ENCODE measurements at places on chromosomes 6 and 20.

DNA sequence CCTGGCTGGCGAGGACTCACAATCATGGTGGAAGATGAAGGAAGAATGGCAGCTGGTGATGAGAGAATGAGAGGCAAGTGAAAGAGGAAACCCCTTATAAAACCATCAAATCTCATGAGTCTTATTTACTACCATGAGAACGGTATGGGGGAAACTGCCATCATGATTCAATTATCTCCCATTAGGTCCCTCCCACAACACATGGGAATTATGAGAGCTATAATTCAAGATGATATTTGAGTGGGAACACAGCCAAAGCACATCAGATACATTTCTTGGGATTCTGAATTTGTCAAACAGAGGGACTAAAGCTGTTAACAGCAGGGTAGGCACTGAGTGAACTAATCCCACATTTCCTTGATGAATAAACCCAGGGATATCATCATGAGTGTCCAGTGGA, 116.2 kb upstream of the PLCB4 start:
- no peak for DNase-seq

DNA sequence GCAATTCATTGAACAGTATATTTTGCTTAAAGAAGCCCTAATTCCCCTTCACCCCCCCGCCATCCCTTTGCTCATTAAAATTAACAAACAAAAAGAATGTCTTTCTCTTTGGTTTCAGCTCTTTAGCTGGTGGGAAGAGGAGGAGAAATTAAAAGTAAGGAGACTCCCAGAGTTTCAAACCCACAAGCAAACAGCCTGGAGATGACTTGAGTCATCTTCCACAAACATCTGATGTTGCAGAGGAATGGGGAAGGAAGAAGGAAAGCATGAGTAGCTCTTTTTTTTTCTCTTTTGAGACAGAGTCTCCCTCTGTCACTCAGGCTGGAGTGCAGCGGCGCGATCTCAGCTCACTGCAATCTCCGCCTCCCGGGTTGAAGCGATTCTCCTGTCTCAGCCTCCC, 189.6 kb downstream of the ADAT2 start:
- DNase-seq, result no peak

DNA sequence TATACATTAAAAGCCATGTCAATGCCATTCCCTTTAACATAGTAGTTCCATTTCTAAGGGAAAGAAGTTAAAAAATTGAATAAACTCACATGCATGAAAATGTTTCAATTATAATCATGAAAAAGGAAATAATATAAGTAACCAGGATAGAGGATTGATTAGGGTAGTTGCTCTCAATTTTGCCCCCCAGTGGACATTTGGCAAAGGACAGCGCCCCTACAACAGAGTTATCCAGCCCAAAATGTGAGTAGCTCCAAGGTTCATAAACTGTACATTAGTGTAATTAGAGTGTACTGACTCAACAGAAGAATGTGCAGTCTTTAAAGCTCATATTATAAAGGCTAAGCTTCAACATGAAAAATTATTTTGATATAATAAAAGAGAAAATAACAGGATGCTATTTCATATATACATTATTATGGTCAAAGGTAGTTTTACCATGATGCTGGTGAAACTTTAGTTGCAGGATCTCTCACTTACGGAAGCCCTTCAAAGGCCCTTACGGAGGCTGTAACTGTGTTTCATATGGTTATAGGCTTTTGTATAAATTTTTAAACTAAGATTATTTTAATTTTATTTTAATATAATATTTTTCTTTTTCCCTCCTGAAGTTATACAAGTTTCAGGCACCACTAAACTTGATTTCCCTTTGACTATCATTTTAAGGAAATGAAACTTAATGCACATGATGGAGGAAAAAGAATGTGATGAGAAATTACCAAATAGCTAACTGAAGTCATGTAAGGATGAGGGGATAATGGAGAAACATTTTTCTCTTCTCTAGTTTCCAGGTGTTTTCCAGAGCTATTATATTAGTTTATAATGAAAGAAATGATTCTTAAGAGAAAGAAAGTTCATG, 403.6 kb downstream of the PLCB1 start:
- DNase-seq, result no peak

DNA sequence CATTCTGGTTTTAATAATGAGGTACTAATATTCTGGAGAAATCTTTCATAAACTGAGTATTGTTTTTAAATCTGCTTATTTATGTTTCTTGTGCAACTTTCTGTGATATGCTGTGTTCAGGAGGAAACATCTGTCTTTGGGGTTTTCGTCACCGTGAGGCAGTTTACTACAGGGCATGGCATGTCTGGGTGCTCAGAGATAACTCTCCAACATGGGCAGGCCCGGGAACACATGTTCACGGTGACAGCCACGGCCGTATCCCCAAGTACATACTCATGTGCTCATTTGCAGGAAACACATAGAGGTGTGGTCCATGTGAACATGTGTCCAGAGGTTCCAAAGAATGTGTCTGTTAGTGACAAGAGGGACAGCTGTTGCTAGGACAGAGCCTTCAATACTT, 62.1 kb upstream of the CNKSR3 start:
- no peak for DNase-seq

GRCh38 chr6:40672087-40672486, 84.9 kb upstream of the LRFN2 start:
- DNase-seq, result no peak

DNA sequence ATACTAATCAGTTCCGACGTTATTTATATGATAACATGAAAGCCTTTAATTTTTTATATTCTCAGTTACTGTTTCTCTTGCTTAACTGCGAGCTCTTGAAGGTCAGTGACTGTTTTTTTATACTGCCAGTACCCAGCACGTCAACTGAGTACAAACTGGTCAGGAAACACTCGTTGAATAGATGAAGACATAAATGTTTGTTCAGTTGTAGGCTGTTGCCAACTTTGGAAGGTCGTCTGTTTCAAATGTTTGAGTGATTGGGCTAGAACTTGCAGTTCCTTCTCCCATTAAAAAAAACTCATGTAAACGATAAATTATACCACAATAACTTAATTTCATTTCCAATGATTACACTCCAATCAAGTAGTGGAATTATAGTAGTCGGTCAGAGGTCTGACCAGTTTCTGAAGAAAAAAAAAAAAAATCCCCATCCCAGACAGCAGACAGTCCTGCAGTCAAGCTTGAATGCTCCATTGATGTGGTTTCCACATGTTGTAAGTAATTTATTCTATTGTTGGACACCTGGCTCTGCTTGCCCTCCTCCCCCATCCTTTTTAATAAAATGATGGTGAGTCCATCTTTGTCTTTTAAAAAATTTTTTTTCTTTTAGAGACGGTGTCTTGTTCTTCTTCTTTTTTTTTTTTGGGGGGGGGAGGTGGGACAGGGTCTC, 81.1 kb downstream of the SASH1 start:
- DNase-seq, result no peak

DNA sequence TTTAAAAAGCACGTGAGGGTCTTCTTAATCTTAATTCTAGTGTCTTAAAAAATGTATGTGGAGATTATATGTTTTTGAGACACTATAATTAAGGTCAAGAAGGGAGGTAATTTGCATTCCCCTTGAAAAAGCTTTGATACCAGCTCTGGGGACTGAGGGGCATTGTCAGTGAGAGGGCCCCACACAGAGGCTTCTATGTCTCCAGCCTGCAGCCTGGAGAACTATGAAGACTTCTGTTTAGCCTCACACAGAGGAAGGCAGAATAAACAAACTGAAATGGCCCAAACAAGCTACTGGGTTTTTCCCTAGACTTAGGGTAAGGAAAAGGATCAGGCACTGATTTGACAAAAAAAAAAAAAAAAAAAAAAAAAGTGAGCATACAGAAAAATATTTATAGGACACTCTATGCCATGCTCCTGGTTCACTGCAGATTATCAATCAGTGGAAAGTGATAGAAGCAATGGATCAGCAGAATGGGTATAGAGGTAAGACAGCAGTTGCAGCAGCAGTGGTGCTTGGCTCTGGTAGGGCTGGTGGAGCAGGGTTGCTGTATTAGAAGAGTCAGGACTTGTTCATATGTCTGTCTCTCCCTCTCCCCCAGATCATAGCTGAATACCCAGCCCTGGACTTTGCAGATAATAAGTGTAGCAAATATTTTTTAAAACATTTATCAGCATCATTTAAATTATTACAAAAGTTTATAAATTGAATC, 85.4 kb downstream of the KLHL32 start:
- DNase-seq, result no peak

DNA sequence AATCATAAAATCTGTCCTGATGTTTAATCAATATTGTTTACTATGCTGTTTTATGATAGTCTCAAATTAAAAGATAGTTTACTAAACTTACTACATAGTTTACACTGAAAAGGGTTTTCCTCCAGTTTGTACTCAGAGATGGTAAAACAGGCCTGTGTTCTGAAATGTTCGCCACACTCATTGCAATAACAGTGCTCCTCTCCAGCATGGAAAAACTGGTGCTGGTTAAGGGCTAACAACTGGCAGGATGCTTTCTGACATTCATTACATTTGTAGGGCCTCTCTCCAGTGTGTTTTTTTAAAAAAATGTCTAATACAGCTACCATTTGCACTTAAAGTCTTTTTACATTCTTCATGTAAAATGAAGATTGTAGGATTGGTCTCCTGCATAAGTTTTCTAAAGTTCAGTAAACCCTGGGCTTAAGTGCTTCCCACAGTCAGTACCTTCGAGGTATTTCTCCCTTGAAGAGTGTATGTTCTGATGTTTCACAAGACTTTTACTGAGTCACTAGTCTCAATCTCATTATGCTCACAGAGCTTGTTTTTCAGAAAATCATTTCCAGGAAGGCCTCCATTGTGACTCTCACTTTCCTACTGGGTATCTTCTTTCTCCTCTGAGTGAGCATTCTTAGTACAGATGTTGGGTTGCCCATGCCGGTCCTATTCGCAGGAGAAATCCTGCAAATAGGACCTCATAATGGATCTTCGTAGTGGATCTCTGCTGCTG, 8.7 kb upstream of the ZSCAN12 start:
- no peak for DNase-seq

DNA sequence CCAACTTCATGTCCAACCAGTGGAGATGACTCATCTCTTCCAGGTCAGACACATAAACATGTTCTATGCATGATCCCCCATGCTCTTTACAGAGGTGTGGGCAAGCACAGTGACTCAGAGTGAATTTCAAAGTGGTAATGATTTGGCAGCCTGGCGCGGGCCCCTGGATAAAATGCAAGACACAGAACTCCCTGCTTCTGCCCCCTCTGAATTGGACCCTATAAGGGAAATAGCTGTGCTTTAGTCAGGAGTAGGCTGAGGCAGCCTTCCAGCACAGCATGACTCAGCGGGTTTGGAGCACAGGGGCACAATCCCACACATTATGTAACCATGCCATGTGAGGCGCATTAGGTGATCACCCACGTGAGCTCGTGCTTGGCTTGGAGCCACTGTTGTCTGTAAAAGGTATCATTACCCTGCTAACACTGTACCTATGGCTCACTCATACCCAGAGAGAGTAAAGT, 127.4 kb downstream of the C6orf118 start:
- DNase-seq, result no peak

- DNase-seq, result no peak
Measured at GRCh38 chr6:39086294-39086693, 28.7 kb downstream of the SAYSD1 start.

GRCh38 chr20:9945408-9945807, 89.4 kb upstream of the ANKEF1 start:
- no peak for DNase-seq

- no peak for DNase-seq
Measured at GRCh38 chr20:32527447-32528055, 57.6 kb downstream of the NOL4L start.

GRCh38 chr20:19913927-19914614, 103.1 kb upstream of the NAA20 start:
- DNase-seq, result no peak

- DNase-seq, result no peak
Measured at GRCh38 chr6:6716998-6717763, 128.7 kb downstream of the LY86 start.

DNA sequence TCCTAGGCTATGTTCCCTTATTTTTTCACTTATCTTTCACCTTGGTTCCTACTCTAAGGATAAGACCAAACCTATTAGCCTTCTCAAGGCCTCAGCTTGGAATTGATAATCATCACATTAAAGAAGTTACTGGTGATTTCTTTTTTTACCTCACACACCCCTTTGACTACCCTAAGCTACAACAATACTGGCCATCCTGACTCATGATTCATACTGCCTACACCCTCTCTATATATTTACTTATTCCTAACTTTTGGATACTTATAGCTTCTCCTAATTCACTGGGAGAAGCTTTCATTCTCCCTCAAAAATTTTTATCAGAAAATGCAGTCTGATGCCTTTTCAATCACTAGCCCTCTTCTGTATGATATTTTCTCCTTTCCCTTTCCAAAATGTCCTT, 256.1 kb downstream of the TBX18 start:
- DNase-seq, result no peak

DNA sequence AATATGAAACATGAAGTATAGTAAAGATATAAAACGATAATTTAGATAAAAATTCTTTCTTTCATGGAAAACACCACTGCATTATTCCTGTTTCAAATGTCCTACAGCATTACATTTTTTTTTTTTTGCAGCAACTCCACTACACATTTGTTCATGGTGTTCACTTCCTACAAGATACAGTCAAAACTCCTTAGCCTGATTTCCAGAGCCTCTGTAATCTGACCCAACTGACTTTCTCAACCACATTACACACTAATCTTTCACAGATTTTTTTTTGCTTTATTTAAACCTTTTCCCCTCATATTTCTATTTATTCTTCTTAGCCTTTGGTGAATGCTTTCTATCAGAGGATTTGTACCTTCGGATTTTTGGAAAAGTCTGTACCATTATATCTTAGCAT, 176.5 kb upstream of the PDE7B start:
- no peak for DNase-seq

GRCh38 chr6:159464816-159465215, 228.2 kb downstream of the SOD2 start:
- no peak for DNase-seq

All from activated CD4-positive, CD25-positive, alpha-beta regulatory T cell treated with anti-CD3 and anti-CD28 coated beads, Interleukin-2, amount 50 U/mL, for 16 hours (primary cell).